Breast epithelium (tissue), 4 donors: ENCODE measurements at places on chromosomes 12 and 14. TPM values are rescaled to one million over a fixed set of nuclear protein-coding genes. Genes with fewer than 3 reads are reported as not detected.

DNA sequence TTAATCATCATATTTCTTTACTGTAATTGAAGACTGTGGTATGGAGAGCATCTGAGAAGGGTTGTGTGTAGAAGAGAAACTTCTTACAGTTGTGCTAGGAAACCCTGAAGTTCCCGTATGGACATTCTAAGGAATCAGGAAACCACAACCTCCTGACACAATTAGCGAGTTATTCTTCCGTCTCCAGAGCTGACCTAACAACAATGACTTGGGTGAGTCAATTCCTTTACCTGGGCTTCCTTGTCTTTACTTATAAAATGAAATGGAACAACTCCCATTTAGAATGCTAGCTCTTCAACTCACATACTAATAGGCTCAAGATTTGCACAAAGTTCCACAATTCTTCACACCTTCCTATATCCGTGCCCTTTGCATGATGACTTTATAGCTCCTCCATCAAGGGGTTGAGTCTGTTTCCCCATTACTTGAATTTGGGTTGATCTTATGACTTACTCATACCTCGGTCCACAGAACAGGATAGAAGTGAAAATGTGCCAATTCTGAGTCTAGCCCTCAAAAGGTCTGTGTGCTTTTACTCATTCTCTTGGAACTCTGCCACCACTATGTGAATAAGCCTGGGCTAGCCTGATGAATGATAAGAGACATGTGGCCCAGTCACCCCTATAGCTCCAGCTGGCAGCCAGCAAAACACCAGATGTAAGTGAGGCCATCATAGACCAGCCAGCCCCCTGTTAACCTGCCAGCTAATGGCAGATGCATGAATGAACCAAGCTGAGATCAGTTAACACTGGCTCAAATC lies 459.4 kb downstream of the ETNK1 start:
- no peak for DNase-seq
- H3K27ac ChIP-seq = no peak overlapping the region
- no peaks in the 10 kb centered on the region for H3K36me3 ChIP-seq
- H3K4me3 ChIP-seq = no peak overlapping the region

The RTL1 gene
- total RNA-seq = not detected

DNA sequence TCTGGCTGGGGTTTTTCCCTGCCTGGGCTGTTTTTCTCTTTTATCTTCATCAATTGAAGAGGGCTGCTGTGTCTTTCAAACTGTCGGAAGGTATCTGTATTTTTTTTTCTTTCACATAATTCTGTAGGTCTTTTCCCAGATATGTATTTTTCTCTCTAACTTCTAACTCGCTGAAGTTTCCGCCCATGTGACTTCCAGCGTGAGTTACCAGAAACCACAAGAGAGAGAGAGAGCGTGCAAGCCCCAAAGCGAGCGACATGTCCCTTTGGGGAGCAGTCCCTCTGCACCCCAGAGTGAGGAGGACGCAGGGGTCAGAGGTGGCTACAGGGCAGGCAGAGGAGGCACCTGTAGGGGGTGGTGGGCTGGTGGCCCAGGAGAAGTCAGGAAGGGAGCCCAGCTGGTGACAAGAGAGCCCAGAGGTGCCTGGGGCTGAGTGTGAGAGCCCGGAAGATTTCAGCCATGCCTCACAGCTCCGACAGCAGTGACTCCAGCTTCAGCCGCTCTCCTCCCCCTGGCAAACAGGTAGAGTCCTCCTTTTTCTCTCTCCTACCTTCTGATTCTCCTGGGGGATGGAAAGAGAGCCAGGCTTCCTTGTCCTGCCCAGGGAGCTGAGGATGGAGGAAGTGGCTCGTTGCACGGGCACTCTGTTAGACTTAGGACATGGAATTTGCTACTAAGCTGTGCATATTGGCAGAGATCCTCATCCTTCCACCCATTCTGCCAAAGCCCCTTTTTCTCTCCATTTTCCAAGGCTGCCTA lies at the start of gene BATF:
BATF (plus strand) TSS at position 246 of the 759 bp plus-strand sequence; CDS start at position 460, 214 bp downstream.
- DNase-seq = no peak
- H3K4me3 ChIP-seq = peak within 1 kb of the TSS; percentile 50
- no peaks in the 10 kb centered on the region for H3K36me3 ChIP-seq
- no peaks in the 10 kb centered on the region for H3K27me3 ChIP-seq
- H3K4me1 ChIP-seq = no peaks in the 10 kb centered on the region
- peak within 1 kb of the TSS; percentile 72 for H3K27ac ChIP-seq

DNA sequence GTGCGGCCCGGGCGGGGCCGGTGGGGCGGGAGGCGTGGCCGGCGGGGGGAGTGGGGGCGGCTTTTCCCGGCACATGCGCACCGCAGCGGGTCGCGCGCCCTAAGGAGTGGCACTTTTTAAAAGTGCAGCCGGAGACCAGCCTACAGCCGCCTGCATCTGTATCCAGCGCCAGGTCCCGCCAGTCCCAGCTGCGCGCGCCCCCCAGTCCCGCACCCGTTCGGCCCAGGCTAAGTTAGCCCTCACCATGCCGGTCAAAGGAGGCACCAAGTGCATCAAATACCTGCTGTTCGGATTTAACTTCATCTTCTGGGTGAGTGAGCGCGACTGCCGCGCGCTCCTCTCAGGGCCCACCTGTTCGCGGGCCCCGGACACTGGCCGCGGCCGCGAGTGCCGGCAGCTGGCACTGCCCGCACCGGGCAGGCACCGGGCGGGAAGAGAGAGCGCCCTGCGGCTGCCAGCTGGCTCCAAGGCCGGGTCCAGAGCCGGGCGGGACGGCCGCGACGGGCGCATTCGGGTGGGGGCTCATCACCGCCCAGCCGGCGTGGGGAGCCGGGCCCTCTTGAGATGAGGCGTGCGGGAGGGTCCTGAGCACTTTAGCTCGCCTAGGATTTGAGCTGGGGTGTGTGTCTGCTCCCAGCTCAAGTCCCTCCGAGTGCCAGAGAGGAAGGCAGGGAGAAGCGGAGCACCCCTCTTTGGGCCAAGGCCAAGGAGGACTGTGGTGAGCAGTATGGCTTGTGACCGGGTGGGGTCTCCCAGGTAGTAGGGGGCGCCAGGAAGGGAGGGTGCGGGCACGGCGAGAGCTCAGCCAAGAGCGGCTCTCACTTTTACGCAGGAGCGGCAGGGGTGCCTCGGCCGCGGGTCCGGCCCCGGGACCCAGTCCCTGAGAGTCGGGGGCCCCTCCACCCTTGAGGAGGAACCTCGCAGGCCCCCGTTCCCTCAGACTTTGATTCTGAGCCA lies at the start of gene CD9:
CD9 (plus strand) TSS at position 145 of the 957 bp plus-strand sequence; CDS start at position 245, 100 bp downstream.
- H3K4me1 ChIP-seq = no peaks in the 10 kb centered on the region
- DNase-seq = peak; percentile 85
- H3K27me3 ChIP-seq = no peaks in the 10 kb centered on the region
- no peaks in the 10 kb centered on the region for H3K36me3 ChIP-seq
- peak within 1 kb of the TSS; percentile 88 for H3K4me3 ChIP-seq

GRCh38 chr12:5520037-5520436 lies 88.1 kb downstream of the NTF3 start:
- no peak overlapping the region for H3K27ac ChIP-seq
- DNase-seq = no peak
- no peaks in the 10 kb centered on the region for H3K4me1 ChIP-seq

GRCh38 chr12:2691006-2691344 lies 103.8 kb upstream of the FKBP4 start:
- H3K36me3 ChIP-seq = no peaks in the 10 kb centered on the region
- DNase-seq = no peak
- H3K27ac ChIP-seq = no peak overlapping the region

- no peak overlapping the region for H3K27ac ChIP-seq
- no peaks in the 10 kb centered on the region for H3K27me3 ChIP-seq
- H3K4me3 ChIP-seq = no peak overlapping the region
- DNase-seq = no peak
Measured at GRCh38 chr14:53710615-53711014, 246.0 kb downstream of the BMP4 start.

The SMARCC2 gene
- total RNA-seq = 105 TPM

GRCh38 chr12:130457215-130457614 lies 119.5 kb downstream of the PIWIL1 start:
- no peak for DNase-seq
- H3K27me3 ChIP-seq = no peaks in the 10 kb centered on the region
- H3K27ac ChIP-seq = no peak overlapping the region
- H3K4me1 ChIP-seq = no peaks in the 10 kb centered on the region

DNA sequence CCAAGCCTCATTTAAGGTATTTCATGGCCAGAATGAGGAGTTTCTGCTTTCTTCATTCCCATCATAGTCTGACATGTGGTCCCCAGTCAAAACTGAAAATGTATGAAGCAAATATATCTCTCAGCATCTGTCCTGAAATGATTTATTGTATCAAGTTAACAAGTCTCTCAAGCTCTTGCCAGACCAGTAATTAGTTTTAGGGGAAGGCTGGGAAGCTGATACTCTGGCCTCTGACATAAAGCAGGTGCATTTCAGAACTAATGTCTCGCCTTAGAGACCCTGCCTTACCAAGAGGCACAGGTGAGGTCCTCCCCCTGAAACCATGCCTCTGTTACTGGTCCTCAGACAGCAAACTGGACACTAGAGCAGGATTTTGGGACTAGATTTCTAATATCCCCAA lies 266.5 kb downstream of the SLC15A4 start:
- DNase-seq = no peak
- no peak overlapping the region for H3K27ac ChIP-seq
- no peak overlapping the region for H3K4me3 ChIP-seq
- H3K36me3 ChIP-seq = no peaks in the 10 kb centered on the region

DNA sequence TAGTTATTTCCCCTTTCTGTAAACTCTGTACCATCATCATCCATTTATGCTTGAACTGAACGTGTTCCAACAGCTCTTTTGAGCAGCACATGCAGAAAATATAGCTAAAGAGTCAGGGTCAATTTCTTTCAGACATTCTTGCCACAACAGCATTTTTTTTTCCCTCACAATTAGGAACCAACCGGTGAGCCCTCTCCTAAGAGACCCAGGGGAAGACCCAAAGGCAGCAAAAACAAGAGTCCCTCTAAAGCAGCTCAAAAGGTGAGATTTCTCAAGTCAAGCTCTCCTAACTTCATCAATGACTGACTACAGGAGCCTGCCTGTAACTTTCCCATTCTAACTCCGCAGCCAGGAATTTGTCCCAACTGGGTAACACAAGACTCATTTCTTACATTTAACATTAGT lies 3.5 kb downstream of the HMGA2 start:
- no peak overlapping the region for H3K4me3 ChIP-seq
- DNase-seq = no peak
- H3K4me1 ChIP-seq = peaks cover 5% of the 10 kb centered on the region
- no peaks in the 10 kb centered on the region for H3K36me3 ChIP-seq
- H3K27ac ChIP-seq = no peak overlapping the region
- peaks cover 44% of the 10 kb centered on the region for H3K27me3 ChIP-seq

- H3K36me3 ChIP-seq = no peaks in the 10 kb centered on the region
- H3K4me3 ChIP-seq = no peak overlapping the region
- no peaks in the 10 kb centered on the region for H3K27me3 ChIP-seq
- no peaks in the 10 kb centered on the region for H3K4me1 ChIP-seq
- DNase-seq = no peak
Measured at GRCh38 chr12:68924546-68924945, 8.4 kb downstream of the CPM start.

The FOXN4 gene
- not detected for total RNA-seq

The GPX2 gene
- 4.4 TPM for total RNA-seq

GRCh38 chr12:6964605-6965025 lies 5.8 kb downstream of the PHB2 start:
- peaks cover 8% of the 10 kb centered on the region for H3K36me3 ChIP-seq
- DNase-seq = no peak
- peaks cover 42% of the 10 kb centered on the region for H3K4me1 ChIP-seq
- H3K4me3 ChIP-seq = peak overlapping the region; percentile 78
